Large intestine (tissue), 12 donors: ENCODE measurements at places on chromosomes 7 and 10. TPM values are rescaled to one million over a fixed set of nuclear protein-coding genes. Genes with fewer than 3 reads are reported as not detected.

CDHR1 gene
- polyA plus RNA-seq = 0.42 TPM

GRCh38 chr10:59340285-59340684, 22.1 kb downstream of the FAM13C start:
- no peak for DNase-seq

GRCh38 chr10:6047847-6048246, 14.3 kb downstream of the IL2RA start:
- no peak for DNase-seq

OPALIN gene
- polyA plus RNA-seq = not detected

DNA sequence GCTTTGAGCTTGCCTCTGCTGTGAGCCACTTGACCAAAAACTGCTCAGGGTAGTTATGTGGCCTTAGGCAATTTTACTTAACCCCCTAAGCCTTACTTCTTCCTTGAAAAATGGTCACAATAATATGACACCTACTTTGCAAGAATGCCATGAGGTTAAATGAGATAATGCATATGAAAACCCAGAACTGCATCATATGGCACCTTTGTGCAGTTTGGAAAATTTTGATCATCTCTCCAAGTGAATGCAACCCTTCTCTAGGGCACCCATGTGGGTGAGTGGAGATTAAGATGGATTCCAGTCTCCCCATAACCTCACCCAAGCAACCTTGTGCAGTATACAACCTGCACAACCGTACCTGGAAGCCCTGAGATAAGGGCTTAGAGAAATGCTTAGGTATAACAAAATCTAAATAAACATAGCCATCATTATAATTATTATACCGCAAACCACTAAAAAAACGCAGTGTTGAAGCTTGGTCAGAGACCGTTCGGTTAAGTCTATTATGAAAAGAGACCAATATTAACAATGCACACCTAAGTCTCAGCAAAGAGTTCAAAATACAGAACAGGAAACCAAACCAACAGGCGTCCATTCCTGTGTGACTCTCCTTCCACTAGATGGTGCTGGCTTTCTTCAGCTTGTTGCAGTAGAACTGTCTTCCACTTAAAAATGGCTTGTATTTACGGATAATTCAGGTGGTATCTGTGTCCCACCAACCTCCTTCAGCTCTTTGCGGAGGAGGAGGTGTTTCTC, 21.0 kb upstream of the ASB15 start:
- DNase-seq = peak; percentile 19

DNA sequence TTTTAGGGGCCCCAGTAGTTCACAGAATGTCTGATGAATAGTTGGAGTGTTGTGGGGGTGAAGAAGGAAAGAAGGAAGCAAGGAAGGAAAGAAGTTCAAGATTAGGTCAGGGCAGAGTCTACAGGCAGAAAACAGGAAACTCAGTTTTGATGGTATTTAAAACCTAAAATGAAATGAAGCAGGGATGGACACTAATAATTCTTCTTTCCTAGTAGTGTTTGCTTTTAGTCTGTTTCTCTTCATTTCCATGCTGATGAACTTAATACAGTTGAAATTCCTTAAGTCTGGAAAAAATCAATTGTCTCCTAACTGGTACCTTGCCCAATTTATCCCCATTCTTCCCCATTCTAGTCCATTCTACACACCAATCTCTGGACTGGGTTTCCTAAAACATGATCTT, 59.0 kb upstream of the GSAP start:
- DNase-seq = no peak

DNA sequence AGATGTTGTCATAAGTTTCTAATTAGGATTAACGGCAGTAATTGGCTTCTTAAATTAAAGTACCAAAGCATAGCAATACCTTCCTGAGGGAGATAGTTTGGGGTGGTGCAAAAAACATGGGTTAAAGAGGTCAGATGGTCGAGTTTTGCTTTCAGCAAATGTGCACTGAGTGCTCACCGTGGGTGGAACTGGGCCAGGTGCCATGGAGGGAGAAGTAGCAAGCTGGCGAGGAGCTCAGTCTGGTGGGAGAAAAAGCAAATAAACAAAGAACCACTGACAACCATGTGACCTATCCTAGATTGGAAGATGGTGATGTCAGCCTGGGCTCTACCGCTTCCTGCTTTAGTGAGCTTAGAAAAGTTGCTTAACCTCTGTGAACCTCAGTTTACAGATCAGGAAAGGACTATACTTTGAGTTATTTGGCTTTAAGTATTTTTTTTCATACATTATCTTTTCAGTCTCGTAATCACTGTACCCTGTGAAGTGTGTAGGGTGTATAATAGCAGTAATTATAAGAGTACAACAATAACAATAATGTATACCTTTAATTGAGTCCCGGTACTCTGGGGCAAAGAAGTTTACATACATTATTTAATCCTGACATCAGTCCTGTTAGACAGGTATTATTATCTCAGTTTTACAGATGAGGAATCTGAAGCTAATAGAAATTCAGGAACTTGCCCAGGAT, 69.0 kb upstream of the PDCD4 start:
- DNase-seq = peak; percentile 77

VIPR2 gene
- 1.4 TPM for polyA plus RNA-seq

GRCh38 chr10:130493446-130494145, 357.4 kb downstream of the GLRX3 start:
- DNase-seq = no peak

CYP2C19 gene
- 26.9 TPM for polyA plus RNA-seq

- DNase-seq = no peak
These were observed 20.8 kb upstream of the MKI67 start for GRCh38 chr10:128147064-128147463.

CHAT gene
- 0.96 TPM for polyA plus RNA-seq

FAM237B gene
- 0.16 TPM for polyA plus RNA-seq

BEND7 gene
- polyA plus RNA-seq = 7.7 TPM

DNA sequence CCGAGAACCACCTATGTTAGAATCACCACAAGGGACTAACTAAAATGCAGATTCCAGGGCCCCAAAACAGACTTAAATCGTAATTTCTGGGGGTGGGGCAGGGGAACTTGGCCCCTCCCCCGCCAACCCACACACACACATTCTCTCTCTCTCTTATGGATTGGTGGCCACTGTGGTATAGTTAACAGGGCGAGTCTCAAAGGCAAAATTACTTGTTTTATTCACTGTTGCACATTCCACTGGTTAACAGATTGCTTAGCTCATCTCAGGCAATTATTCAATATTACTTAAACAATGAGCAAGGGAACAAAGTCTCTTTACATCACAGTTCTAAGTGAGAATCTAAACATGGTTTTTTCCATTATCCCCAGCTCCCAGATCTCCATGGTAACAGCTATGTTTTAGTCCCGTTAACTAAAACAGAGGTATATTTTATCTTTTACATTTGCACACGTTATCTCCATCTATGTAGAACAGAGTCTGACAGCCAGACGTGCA, 38.5 kb downstream of the IGF2BP3 start:
- peak; percentile 27 for DNase-seq

TMEM139 gene
- polyA plus RNA-seq = 36.2 TPM

GALNT11 gene
- polyA plus RNA-seq = 39.0 TPM

- DNase-seq = no peak
These were observed 52.1 kb downstream of the MACC1 start for GRCh38 chr7:20165146-20165510.

ZC3HAV1L gene
- polyA plus RNA-seq = 13.1 TPM

GIMAP1 gene
- polyA plus RNA-seq = 2.2 TPM
